ENCODE measurements at places on chromosomes 12 and 14.

DNA sequence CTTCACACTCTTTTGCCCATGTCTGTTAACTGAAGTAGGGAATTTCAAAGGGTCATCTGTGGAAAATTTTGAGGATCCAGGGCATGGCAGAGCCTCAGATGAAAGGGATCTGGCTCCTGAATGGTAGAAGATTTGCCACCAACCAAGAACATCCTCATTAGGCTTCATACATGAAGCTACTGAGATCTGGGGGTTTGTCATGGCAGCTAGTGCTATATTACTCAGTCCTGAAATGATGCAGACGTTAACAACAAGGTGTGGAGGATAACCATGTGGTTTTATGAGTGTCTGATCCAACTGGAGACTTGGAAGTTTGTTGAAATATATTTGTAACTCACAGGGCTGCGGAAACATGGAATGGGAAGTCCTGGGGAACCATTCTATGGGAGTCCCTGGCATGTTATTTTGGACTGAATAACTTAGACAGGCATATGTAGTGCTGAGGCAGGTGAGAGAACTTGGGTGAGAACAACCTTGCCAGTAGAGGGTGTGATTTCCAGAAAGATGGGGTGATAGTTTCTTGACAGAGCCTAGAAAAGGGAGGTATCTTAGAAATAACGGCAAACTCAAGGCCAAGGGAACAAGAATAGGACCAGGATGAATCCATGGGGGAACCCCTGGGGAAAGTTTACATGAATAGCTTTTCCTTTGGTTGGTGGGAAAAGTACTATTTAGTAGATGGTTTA lies 42.0 kb upstream of the C12orf75 start:
- no peaks in the 10 kb centered on the region for H3K27me3 ChIP-seq
- H3K4me3 ChIP-seq = no peak overlapping the region
- no peak for DNase-seq
- H3K4me1 ChIP-seq = no peaks in the 10 kb centered on the region

DNA sequence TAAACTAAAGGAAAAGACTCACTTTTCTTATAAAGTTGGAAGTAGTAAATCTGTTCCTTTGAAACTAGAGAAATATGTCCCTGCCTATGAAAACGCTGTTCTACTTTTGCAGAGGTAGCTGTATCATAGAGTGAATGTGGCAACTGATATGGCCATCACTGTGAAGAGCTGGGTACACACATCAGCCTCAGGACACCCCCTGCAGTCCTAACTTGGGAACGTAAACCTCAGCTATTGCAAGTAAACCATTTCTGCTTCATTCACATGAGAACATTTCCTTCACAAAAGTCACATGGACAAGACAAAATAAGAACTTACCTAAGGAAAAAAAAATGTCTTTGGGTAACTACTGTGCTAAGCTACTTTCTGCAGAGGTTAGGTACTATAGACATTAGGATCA lies 233.3 kb upstream of the PPFIA2 start:
- no peaks in the 10 kb centered on the region for H3K36me3 ChIP-seq
- H3K4me1 ChIP-seq = no peaks in the 10 kb centered on the region
- H3K27me3 ChIP-seq = no peaks in the 10 kb centered on the region
- H3K4me3 ChIP-seq = no peak overlapping the region
- no peak overlapping the region for H3K27ac ChIP-seq

- H3K4me3 ChIP-seq = no peak overlapping the region
- H3K36me3 ChIP-seq = no peaks in the 10 kb centered on the region
- H3K4me1 ChIP-seq = no peaks in the 10 kb centered on the region
- no peak for DNase-seq
- no peak overlapping the region for H3K27ac ChIP-seq
- no peaks in the 10 kb centered on the region for H3K27me3 ChIP-seq
Measured at GRCh38 chr12:45615268-45615667, 114.2 kb upstream of the ARID2 start.

DNA sequence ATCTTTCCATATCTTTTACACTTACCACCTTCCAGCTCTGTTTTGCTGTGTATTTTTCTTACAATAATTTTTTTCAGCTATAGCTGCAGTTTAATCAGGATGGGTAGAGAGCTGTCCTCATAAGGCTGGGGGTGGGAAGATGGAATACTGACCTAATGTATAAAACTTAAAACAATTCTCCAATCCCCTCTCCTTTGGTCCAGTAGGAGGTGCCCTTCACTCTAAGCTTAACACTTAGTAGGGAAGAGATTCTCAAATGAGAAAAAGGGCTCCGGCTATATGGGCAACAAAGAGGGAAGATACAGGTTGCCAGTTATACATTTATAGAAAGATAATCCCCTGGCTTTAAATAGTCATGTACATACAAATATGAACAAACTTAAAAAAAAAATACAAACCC lies 2.8 kb downstream of the ORMDL2 start:
- no peaks in the 10 kb centered on the region for H3K27me3 ChIP-seq
- H3K27ac ChIP-seq = no peak overlapping the region
- no peaks in the 10 kb centered on the region for H3K36me3 ChIP-seq
- no peak overlapping the region for H3K4me3 ChIP-seq

DNA sequence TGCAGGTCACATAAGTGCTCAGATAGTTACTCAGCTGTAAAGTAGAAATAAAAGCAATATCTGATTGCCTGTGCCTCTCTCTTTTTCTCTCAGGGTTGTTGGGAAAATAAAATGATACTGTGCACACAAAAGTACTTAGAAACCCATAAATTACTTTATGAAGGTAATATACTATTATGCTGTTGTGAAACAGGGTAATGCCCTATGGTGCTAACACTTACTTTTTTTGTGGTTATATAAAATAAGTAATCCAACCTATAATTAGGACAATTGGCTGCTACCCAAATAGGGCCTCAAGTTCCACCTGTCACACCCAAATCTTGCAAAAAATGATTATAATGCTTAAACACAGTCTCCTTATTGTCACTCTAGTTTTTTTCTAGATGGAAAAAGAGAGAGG lies 50.6 kb downstream of the DAAM1 start:
- H3K4me3 ChIP-seq = no peak overlapping the region
- no peak overlapping the region for H3K27ac ChIP-seq
- no peaks in the 10 kb centered on the region for H3K27me3 ChIP-seq
- H3K36me3 ChIP-seq = no peaks in the 10 kb centered on the region
- no peak for DNase-seq
- H3K4me1 ChIP-seq = no peaks in the 10 kb centered on the region

DNA sequence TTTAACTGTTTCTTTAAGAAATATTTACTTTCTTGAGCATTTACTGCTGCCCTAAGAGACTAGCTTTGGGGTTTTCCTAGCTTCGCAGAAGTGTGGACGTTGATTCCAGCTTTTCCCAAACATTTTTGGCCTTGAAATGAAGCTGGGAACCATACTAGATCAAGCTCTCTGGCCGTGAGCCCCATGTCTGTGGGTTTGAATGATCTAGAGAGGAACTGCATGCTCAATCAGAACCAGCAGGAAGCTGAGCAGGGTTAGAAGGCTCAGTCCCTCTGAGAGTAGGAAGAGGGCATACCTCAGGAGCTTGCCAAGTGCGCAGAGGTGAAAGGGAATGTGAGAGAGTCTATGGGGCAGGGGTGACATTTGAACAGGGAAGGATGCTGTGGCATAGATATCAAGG lies 292.1 kb downstream of the CACNA1C start:
- H3K36me3 ChIP-seq = no peaks in the 10 kb centered on the region
- H3K4me3 ChIP-seq = no peak overlapping the region
- no peaks in the 10 kb centered on the region for H3K27me3 ChIP-seq
- no peaks in the 10 kb centered on the region for H3K4me1 ChIP-seq

DNA sequence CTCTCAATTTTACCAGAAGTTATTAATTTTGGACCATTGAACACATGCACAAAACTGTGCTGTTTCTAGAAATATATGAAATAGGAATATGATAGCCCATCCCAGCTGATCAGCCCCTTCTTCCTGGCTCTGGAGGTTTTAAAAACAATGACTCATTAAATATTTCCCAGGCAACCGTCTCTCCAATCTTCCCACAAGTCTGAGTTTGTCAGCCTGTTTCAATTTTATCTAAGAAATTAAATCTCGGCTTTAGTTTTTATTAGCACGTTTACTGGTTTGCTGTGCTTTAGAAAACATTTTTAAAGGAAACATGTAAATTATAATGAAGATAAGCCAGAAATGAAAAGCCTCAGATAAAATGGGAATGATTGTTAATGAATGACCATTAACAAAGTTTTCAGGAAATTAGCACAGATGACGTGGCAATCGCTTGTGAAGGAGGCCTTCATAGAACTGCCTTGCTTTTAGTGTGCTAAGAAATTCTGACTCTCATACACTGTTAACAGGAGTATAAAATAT lies 89.3 kb upstream of the RAP1B start:
- no peaks in the 10 kb centered on the region for H3K27me3 ChIP-seq
- no peaks in the 10 kb centered on the region for H3K4me1 ChIP-seq
- no peaks in the 10 kb centered on the region for H3K36me3 ChIP-seq
- peak overlapping the region; percentile 72 for H3K27ac ChIP-seq
- DNase-seq = no peak

GRCh38 chr14:99715266-99716000 lies 31.3 kb downstream of the CYP46A1 start:
- H3K4me3 ChIP-seq = no peak overlapping the region
- no peaks in the 10 kb centered on the region for H3K4me1 ChIP-seq
- DNase-seq = peak; percentile 11
- H3K27ac ChIP-seq = no peak overlapping the region
- no peaks in the 10 kb centered on the region for H3K36me3 ChIP-seq

DNA sequence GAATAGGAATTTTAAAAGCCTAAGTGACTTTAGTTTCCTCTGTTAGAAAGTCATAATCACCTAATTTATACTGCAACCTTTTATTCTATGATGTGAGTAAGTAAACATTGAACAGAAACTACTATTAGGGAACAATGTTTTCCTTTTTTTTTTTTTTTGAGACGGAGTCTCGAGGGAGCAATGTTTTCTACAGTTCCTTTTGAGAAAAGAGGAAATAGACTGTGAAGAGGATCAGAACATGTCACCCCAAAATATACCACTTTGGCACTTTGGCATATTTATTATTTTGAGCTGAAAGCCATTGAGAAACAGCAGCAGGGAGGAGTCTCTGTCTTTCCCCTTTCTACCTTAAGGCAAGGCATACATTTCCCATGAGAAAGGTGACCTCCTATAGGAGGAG lies 162.7 kb upstream of the CNOT2 start:
- H3K36me3 ChIP-seq = no peaks in the 10 kb centered on the region
- no peak for DNase-seq
- no peak overlapping the region for H3K27ac ChIP-seq
- no peaks in the 10 kb centered on the region for H3K27me3 ChIP-seq

- no peaks in the 10 kb centered on the region for H3K27me3 ChIP-seq
- H3K27ac ChIP-seq = peak overlapping the region; percentile 48
- DNase-seq = peak; percentile 61
- no peaks in the 10 kb centered on the region for H3K4me1 ChIP-seq
Measured at GRCh38 chr14:90569606-90570387, 173.0 kb downstream of the CALM1 start.

DNA sequence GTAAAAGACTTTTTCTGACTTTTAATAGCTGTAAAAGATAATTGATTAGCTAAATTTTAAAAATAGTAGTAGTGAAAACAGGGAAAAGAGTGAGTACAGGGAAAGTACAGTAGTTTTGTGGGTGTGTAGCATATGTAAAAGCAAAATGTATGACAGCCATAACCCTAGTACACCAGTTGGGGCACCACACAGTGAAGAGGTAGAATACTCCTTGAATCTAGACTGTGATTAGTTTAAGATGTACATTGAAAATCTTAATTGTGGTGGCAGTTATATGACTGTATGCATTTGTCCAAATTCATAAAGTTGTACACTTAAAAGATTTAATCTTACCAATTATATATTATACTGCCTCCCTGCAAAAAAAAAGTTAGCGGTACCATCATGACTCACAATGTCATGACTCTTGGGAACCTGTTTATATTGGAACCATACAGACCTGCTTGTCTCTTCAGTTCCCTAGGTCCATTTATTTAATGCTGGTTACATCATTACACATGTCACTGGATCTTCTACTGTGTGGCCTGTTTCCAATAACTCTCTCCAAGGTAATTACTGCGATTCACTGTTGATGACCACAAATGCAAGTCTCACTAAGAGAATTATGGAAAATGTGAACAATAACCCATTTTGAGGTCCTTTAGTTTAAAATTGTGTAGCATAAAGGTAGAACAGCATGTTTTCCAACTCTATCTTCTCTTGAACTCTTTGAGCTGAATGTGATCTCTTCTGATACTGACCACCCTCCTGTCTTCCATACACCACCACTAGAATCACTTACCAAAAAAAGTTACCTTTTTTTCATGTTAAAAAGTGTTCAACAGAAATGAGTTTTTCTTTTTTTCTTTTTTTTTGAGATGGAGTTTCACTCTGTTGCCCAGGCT lies 264.2 kb upstream of the AMIGO2 start:
- H3K36me3 ChIP-seq = no peaks in the 10 kb centered on the region
- no peaks in the 10 kb centered on the region for H3K4me1 ChIP-seq
- no peak for DNase-seq
- no peak overlapping the region for H3K27ac ChIP-seq
- no peak overlapping the region for H3K4me3 ChIP-seq
